Cardiac septum (tissue), 1 donor: ENCODE measurements at places on chromosomes 2 and 18. TPM values are rescaled to one million over a fixed set of nuclear protein-coding genes. Genes with fewer than 3 reads are reported as not detected.

DNA sequence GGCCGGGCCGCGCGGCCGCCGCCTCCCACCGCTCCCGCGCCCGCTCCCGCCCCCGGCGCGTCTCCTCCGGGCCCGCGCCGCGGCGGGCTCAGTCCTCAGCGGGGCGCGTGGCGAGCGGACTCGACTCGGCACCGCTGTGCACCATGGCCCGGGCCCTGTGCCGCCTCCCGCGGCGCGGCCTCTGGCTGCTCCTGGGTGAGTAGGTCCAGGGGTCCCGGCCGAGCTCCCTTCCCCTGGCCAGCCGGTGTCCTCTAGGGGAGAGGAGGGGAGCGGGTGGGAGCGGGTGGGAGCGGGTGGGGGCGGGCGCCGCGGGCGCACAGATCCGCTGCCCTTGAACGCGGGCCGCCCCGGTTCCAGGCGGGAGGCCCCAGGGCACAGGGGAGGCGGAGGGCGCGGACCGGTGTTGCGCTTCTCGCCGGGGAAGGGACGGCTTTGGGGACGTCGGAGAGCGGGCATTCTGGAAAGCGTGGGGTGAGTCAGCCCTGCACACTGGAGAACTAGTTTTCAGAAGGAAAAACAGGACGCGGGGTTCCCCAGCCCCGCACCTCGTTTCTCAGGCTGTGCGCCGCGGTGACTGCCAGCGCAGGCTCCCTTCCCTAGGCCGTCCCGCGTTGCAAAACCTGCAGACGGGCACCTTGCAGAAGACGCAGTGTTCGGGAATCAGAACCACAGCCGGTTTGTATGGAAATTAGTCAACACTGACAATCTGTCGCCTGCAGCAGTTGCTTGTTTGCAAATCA is at the start of gene RAMP1:
Gene RAMP1, plus strand, starts transcription at position 91 of the 740 bp plus-strand sequence. Its CDS starts 53 bp downstream, at position 144.
- no peak for DNase-seq

Gene ANKRD62
- total RNA-seq, result not detected

Gene SNTG2
- 1.0 TPM for total RNA-seq

DNA sequence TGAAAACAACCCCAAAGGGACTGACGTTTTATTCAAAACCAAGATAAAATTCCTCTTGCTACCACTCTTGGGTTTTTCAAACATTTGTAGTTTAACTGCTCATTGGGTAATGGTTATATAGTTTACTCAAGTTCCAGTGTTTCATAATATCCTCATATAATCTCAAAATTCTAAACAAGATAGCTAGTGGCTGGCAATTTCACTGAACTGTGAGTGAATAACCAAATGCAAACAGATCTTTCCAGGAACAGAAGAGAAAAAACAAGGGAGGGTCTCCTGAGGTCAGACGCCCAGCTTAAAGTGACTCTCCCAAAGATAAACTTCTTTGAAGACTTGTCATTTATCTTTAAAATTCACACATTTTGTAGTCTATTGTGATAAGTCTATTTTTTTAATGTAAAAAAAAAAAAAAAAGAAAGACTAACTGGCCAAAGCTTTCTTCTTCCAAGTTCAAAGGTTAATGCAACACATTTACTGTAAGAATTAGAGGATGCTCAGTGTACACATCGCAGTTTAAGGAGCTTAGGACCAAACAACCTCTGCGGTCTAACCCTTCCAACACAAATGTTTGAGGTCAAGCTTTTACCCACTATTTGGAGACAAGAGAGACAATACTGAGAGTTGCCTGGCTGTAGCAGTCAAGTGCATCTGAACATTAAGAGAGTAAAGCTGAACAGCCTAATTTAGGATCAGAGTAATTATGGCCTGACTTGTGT is 26.6 kb downstream of the LPIN2 start:
- DNase-seq, result no peak

DNA sequence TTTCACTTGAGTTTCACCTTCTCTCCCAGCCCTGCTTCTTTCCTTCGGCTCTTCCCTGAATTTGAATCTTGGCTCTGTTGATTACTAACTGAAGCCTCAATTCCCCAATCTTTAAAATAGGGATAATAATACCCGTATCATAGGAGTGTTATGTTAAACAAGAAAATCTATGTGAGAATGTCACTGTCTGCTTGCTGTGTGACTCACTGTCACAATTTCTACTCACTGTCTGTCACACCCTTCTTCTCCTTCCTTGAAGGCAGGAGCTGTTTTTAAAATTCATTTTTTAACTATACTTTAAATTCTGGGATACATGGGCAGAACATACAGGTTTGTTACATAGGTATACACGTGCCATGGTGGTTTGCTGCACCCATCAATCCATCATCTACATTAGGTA is 141.6 kb upstream of the CXCR4 start:
- no peak for DNase-seq
